Right lobe of liver (tissue), 6 donors: ENCODE measurements at places on chromosomes 7 and 10. TPM values are rescaled to one million over a fixed set of nuclear protein-coding genes. Genes with fewer than 3 reads are reported as not detected.
A peak's percentile ranks its signal among the peaks of the same experiment; 100 is the strongest.

GRCh38 chr7:130444234-130444633, 3.4 kb upstream of the CEP41 start:
- no peak for DNase-seq

DNA sequence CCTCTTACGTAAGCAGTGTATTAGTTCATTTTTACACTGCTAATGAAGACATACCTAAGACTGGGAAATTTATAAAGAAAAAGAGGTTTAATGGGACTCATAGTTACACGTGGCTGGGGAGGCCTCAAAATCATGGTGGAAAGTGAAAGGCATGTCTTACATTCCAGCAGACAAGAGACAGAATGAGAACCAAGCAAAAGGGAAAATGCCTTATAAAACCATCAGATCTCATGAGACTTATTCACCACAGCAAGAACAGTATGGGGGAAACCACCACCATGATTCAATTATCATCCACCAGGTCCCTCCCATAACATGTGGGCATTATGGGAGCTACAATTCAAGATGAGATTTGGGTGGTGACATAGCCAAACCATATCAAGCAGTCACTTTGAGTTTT, 126.3 kb upstream of the CXCL12 start:
- DNase-seq, result no peak

Gene ZNF438
- 2.7 TPM for total RNA-seq

Gene TEX47
- total RNA-seq, result not detected

GRCh38 chr10:60293581-60294175, 96.0 kb downstream of the ANK3 start:
- no peak for DNase-seq

- no peak for DNase-seq
Observed at GRCh38 chr10:36349445-36350078, 707.5 kb upstream of the FZD8 start.

GRCh38 chr7:22385326-22385725, 28.4 kb upstream of the RAPGEF5 start:
- no peak for DNase-seq

GRCh38 chr10:42734536-42734935, 48.1 kb upstream of the BMS1 start:
- DNase-seq, result no peak

- DNase-seq, result peak; percentile 22
Observed at GRCh38 chr7:155830961-155831806, 18.9 kb upstream of the SHH start.

DNA sequence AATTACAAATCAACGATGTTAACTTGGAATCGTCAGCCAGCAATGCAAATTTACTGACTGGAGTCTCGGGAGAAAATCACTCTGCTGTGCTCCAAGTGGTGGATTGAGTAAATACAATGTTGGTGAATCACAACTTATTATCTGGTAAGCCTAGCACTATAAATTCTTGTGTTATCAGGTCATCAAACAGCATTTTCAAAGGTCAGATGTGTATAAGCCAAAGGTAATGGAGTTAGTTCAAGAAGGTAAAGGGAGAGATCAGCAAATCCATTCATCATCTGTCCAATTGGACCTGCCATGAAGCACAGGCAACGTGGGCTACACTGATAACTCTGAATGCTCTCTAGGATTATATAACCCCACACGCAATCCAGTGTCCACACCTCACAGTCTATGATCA, 13.9 kb downstream of the CUBN start:
- DNase-seq, result no peak

GRCh38 chr7:140616328-140616727, 24.3 kb downstream of the DENND2A start:
- no peak for DNase-seq
